Foreskin keratinocyte (primary cell): ENCODE measurements at places on chromosomes 1 and 21.

DNA sequence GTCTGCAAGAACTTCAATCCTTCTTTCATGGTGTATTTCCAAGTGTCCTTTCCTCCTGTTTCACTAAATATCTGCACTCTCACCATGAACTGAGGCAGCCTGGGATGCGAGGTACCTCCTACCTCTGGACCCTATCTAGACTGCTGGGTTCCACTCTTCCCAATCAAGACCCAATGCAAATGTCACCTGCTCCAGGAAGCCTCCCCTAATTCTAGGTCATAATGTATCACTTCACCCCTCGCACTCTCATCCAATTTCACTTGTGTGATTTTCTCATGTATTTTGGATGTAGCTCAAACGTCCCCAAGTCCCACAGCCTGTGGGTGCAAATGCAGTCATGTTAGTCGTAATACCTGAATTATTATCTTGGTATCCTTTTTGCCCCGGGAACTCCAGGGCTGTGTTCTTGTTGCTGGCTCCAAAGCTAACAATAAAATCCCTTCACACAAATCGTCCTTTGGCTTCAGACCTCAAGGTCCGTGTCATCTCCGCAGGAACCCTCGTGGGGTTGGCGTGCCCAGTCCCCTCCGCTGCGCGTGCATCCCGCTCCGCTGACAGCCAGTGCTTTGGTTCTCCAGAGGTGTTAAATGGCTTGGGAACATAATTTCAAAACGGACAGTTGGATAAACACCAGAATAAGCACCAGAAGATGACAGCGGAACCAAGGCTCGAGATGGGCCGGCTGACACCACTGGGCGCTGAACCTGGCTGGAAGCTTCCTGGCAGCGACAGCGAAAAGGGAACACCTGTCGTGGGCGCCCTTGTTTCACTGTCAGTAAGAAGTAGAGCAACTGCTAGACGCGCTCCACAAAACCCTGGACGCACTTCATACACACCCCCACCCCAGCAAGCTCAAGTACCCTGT, 1.0 kb upstream of the BACH1 start:
- no peak for DNase-seq

- peak; percentile 62 for DNase-seq
These were observed 52.4 kb upstream of the USP1 start for GRCh38 chr1:62384276-62385005.

GRCh38 chr1:77686796-77687518, 4.5 kb upstream of the ZZZ3 start:
- DNase-seq: no peak

DNA sequence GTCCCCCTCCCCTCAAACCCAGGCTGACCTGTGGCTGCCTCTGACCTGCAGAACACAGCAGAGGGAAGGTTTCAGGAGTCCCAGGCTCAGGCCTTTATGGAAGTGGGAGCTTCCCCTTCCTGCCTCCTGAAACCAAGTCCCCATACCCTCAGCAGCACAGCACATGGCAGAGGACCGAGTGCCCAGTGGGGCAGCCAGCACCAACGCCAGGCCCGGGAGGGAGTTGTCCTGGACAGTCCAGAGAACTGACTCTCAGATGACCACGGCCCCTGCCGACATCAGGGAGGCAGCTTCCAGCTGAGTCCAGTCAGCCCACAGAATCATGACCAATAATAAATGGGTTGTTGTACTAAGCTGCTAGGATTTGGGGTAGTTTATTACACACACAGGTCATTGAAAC, 79.6 kb upstream of the ERG start:
- no peak for DNase-seq

DNA sequence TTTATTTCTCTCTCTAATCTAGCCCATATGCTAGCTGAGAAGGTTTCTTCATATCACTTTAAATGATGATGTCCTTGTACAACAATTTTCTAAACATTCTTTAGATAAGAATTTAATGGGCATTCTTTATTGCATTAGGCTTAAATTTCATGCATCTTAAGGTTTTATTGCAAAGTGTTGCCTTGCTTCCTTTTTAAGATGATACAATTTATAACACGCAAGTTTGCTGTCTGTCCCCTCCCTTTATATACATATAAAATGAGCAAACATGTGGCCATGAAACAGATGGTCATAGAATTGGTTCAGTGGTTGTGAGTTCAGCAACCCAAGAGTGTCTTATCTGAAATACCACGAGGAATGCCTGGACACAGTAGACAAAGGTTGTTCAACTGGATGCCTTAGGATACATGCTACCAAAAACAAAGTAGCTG, 12.1 kb downstream of the NBPF3 start:
- no peak for DNase-seq

DNA sequence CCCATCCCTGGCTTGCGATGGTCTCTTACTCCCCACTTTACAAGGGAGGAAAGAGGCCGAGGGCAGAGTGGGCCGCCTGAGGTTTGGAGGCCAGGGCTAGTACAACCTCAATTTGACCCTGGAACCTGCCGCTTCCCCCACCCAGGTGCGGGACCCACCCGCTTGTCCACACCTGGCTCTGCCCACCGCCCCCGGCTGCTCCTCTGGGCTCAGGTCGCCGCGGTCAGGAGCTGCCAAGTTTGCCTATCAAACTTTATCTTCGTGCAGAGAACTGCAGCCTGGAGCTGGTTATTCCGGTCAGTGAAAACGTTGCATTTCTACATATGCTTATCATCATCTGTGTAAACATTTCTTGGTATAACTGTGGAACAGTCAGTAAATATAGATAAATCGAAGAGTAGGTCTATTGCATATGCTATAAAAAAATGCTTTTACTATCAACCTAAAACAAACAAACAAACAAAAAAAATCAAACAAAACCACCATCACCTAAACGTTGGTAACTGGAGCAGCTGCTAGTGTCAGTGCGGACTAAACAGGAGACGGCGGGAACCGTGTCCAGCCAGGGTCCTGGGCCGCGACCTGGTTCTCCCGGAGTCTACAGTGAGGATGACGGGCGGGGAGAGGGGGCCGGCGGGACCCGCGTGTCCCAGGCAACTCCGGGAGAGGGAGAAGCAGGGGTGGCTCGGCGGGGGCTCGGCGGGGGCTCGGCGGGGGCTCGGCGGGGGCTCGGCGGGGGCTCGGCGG, 906 bp upstream of the ADARB1 start:
- DNase-seq: peak; percentile 15

DNA sequence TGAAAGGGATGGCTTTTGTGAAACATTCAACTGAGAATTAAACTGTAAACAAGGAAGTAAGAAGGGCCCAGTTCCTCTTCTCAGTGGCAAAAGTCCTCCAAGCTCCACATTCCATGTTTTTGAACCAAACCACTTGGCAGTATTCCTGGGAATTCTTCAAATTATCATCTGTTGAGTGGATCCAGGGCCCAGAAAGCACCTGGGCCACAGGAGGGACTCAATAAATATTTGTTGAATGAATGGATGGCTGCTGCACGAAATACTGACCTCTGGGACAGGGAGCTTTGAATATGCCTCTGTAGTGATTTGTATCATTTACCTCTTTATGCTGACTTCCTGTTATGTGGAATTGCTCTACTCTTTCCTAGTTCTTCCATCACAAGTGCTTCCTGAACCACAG, 4.7 kb downstream of the SLC35F3 start:
- DNase-seq: peak; percentile 94

- DNase-seq: no peak
These were observed 78.5 kb downstream of the FHAD1 start for GRCh38 chr1:15325375-15326085.

GRCh38 chr1:242398351-242398750, 126.1 kb downstream of the PLD5 start:
- DNase-seq: no peak

GRCh38 chr1:87556326-87556725, 227.6 kb downstream of the LMO4 start:
- no peak for DNase-seq

DNA sequence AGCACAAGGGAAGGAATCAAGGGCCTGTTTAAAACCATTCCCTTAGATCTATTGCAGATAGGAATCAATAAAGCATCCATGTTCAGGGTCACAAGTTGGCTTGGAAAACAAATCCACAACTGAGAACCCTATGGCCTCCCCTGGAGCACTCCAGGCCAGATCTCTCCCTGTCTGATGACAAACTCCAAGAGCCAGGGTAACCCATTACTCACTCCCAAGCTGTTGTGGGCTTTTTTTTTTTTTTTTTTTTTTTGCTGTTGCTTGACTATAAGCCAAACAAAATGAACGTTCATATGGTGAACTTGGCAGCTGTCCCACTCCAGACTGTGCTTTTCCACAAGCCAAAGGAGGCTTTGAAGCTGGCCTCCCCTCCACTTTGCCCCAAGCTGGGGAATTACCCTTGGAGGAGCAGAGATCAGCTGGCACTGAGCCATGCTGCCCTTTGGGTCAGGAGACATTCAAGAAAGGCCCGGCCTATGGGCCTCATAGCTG, 35.7 kb upstream of the VAV3 start:
- DNase-seq: no peak

DNA sequence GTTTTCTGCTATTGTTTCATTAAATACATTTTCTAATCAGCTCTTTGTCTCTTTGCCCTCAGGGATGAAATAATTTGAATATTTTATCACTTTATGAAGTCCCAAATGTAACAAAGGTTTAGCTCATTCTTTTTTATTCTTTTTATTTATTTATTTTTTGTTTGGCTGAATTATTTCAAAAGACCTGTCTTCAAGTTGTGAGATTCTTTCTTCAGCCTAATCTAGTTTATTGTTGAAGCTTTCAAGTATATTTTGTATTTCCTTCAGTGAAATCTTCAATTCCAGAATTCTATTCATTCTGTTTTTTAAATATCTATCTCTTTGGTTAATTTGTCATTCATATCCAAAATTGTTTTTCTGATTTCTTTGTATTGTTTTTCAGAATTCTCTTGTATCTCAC, 10.8 kb downstream of the LY9 start:
- no peak for DNase-seq

- no peak for DNase-seq
These were observed 12.8 kb downstream of the PRDM15 start for GRCh38 chr21:41866274-41866809.
